ENCODE measurements at places on chromosomes 7 and 10. TPM values are rescaled to one million over a fixed set of nuclear protein-coding genes. Genes with fewer than 3 reads are reported as not detected.

Gene PVRIG
- 0.56 TPM for polyA plus RNA-seq

Gene TEX36
- polyA plus RNA-seq: not detected

Gene CHAT
- polyA plus RNA-seq: not detected

Gene LRRC18
- not detected for polyA plus RNA-seq

Gene GLI3
- polyA plus RNA-seq: 1.7 TPM

Gene ECD
- polyA plus RNA-seq: 14.0 TPM

Gene ZNF804B
- polyA plus RNA-seq: 0.04 TPM

Gene SPDYE2B
- not detected for polyA plus RNA-seq

Gene SEMA3C
- 2.6 TPM for polyA plus RNA-seq

Gene ATOH7
- not detected for polyA plus RNA-seq

Gene RBP3
- not detected for polyA plus RNA-seq

Gene CALML3
- not detected for polyA plus RNA-seq

Gene HMX2
- polyA plus RNA-seq: not detected

Gene CFAP46
- 0.73 TPM for polyA plus RNA-seq

Gene FAM221A
- 4.3 TPM for polyA plus RNA-seq

Gene GRID2IP
- polyA plus RNA-seq: 0.24 TPM

Gene ELFN1
- 0.05 TPM for polyA plus RNA-seq

Gene FKBP9
- 41.5 TPM for polyA plus RNA-seq

Gene HOXA4
- 12.6 TPM for polyA plus RNA-seq

Gene HKDC1
- polyA plus RNA-seq: 0.20 TPM

Gene SORCS3
- polyA plus RNA-seq: 2.2 TPM

Gene PRSS37
- polyA plus RNA-seq: not detected

Gene MYH16
- 0.03 TPM for polyA plus RNA-seq

Gene SLC16A12
- 0.44 TPM for polyA plus RNA-seq

Gene HOXA5
- 21.8 TPM for polyA plus RNA-seq

Gene HUS1
- 45.1 TPM for polyA plus RNA-seq
